ENCODE measurements at places on chromosomes 11 and 22.

- no peak for DNase-seq
These were observed 131.7 kb downstream of the MICAL2 start for GRCh38 chr11:12241971-12242672.

DNA sequence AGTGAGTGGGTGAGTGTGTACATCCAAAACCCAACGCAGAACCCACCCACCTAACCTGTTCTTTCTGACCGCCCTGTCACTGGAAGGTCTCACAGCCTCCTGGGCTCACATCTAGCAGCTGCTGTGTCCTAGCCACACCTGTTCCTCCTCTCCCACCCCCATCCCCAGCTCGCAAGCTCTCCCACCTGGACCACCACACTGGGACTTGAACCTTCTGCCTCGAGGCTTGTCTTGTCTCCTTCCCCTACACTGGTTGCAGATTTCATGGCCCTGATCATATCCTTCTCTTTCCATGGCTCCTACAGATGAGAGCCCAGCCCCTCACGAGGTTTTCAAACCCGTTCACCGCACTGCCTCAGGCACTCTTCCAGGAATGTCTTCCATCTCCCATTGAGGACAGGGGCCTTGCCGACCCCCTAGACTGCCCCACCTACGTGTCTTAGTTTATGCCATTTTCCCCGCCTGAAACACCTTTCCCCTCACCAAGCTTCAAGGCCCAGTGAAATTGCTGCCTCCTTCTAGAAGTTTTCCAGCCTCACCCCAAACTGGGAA is 6.7 kb downstream of the IFITM10 start:
- no peak for DNase-seq

DNA sequence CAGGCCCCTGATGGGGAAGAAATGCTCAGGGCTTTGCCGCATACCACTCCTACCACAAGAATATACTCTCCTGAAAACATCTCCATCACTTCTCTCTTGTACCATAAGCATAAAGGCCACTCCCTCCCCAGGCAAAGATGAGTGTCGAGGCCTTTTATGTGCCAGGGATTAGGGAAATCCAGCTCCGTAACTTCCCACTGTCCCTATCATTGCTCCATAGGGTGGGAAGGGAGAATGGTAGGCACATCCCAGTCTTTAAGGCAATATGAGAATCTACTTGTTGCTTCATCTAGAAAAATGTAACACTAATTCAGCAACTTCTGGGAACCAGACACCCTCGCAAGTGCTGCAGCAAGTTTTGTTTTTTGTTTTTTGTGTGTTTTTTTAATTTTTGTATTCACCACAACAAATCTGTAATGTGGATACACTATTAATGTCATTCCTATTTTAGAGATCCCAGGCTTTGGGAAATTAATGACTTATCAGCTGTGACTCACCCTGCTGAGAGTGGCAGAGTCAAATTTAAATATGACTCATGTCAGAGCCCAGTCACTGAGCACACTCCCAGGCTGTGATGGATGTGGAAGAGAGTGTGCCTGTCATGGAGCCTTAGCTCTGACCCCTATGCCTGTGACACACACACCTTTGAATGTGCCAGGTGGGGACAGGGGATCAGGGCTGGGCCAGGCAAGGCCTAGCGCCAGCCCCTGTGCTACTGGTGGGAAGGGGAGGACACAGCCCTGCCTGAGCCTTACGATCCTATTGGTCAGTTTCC is 23.4 kb downstream of the PANX1 start:
- DNase-seq: no peak

DNA sequence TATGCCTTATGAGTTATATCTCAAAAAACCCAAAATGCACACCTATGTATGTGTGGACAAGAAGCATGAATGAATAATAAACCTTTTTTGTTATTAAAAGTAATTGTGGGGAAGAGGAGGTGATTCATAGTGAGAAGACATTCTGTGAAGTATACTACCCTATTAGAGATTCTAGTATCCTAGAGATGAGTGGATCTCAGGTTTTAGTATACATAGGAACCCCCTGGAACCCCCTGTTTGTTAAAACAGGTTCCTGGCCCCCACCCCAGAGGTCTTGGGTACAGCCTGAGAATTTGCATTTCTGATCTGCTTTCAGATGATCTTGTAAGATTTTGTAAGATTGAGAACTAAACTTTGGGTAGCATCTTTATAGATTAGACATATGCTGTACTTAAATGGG is 17.5 kb downstream of the NUCB2 start:
- no peak for DNase-seq

DNA sequence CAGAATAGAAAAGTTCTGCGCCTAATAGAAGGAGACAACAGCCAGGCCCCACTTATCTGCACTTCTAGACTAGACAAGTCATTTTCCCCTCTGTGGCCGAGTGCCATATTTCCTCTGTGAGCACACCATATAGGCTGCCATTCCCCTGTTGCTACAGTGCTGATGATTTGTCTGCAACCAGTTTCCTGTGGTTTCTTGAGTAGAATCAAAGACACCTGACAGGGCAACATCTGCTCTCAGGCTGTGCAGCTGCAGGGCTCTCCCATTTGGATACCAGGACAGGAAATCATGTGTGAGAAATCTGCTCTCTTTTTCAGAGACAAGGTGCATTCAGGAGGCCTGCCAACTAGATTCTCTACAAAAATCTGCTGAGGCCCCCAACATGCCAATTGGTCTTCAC is 879.3 kb downstream of the DLG2 start:
- DNase-seq: no peak

GRCh38 chr11:10236840-10237239 is 57.2 kb downstream of the SBF2 start:
- DNase-seq: no peak

GRCh38 chr11:94017446-94017845 is 3.7 kb upstream of the HEPHL1 start:
- no peak for DNase-seq

GRCh38 chr11:118216621-118217481 is 8.0 kb downstream of the JAML start:
- DNase-seq: peak; percentile 36

DNA sequence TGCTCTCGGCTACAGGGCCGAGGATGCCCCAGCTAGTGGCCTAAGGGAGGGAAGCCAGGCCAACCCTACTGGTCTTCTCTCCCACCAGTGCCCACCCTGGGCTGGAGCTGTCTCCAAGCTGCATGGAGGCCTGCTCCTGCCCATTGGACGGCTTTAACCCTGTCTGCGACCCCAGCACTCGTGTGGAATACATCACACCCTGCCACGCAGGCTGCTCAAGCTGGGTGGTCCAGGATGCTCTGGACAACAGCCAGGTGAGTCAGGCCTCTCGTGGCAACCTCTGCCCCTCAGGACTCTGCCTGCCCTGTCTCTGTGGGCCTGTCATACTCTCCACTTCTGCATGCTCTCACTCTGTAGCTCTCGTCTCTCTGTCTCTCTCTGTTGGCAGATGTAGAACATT is 44.1 kb upstream of the TPBGL start:
- DNase-seq: no peak

GRCh38 chr22:32735526-32735925 is 66.0 kb upstream of the TIMP3 start:
- DNase-seq: no peak

DNA sequence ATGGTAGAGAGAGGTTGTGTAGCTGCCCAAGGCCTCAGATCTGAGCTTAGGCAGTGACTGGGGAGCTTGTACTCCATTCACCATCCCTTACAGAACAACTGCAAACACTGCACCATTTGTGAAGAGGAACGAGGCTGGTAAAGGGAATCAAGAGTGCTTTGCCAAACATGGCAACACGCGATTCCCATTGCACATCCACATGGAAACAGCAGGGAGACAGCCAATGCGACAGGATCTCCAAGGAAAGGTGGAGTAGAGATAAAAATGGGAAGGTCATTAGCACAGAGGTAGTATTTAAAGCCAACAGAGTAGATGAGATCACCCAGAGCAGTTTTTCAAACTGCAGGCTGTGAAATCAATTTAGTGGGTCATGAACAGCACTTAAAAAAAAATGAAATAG is 42.0 kb downstream of the TCF20 start:
- DNase-seq: no peak

- no peak for DNase-seq
These were observed 59.3 kb upstream of the NECTIN1 start for GRCh38 chr11:119788096-119788883.

- no peak for DNase-seq
These were observed 139.5 kb downstream of the KIF18A start for GRCh38 chr11:27968461-27968860.

DNA sequence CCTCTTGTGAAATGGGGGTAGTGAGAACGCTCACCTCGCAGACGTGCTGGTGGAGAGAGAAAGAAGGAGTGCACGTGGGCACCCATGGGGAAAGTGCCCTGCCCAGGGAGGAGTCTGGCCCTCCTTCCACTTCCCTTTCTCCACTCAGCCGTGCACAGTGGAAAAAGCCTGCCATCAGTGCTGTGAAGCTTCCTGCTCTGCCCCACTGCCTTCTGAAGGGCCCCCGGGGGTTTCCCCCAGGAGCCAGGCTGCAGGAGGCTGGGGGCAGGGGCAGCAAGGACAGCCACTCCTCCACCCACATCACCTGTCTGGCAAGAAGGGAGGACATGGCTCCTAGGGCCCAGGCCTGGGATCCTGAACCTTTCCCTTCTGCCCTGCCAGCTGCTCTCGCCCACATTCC is 7.6 kb downstream of the TP53I11 start:
- DNase-seq: no peak

- DNase-seq: peak; percentile 53
These were observed 43.8 kb upstream of the BARX2 start for GRCh38 chr11:129331871-129332274.

DNA sequence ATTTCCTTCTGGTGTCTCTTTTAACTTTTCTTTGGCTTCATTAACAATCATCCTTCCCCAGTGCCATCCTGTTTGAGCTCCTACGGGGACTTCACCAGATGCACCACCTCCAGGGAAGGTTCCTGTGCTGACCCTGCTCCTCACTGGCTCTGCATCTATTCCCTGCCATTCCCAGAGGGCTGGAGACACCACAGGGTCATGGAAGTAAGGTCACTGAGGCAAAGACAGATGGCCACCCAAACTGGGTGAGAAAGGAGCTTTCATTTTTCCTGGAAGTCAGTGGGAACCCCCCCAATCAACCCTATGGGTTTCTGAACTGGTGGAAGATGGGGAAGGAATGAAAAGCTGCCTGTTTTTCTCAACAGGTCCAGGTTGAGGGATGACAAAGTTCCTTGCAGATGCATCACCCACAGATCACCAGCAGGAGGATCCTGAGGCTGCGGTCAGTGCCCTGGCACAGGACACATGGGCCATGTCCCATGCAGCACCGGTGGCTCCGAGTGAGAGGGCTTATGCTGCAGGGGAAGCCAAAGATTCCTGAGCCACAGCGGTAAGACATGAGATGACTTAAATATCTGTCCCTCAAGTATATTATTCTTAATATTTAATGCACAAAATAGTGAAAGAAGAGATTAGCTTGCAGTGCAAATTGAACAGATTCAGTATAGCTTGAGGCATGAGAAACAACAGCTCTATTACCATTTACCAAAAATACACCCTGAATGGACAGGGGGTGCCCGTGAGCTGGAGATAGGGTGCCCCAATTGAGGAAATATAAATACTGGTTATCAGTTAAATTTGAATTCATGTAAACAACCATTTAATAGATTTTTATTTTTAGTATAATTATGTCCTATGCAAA is 73.0 kb upstream of the VPREB1 start:
- DNase-seq: no peak

GRCh38 chr11:131300439-131300717 is 70.0 kb upstream of the NTM start:
- no peak for DNase-seq

- DNase-seq: no peak
These were observed 42.6 kb downstream of the NEU3 start for GRCh38 chr11:75031224-75031753.

DNA sequence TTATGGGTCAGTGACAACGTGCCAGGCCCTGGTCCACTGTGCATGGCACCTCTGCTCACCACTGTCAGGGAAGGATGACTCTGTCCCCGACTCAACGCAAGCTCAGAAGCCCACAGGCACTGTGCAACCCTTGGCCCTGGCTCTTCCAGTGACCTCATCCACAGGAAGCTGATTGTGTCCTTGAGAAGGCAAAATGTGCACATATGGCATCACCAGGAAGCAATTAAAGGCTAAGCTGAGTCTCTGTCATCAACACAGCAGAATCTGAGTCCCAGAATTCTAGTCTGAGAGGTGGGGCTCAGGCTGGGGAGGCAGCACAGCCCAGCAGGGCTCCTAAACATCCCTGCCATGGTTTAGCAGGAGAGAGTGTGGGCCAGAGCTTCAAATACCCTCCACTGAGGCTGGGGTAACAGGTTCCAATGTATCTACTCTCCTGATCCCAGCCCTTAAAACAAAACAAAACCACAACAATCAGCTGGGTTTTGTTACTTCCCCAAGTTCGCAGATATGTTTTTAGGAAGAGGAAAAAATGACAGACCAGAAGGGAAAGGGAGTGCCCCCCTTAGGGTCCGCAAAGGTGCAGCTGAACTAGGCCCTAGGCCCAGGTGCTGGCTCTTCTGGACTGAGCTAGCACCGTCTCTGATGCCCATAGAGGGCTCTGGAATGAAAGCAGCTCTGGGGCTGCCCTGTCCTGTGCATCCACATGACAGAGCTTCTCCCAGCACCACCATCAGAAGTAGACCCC is 33.5 kb upstream of the GNAZ start:
- DNase-seq: no peak

GRCh38 chr11:75814677-75815344 is at the start of gene UVRAG:
Gene UVRAG (plus strand): TSS chr11:75815210. CDS start chr11:75815408, 198 bp downstream.
- DNase-seq: peak; percentile 99

GRCh38 chr11:96366024-96366423 is 23.0 kb upstream of the MAML2 start:
- DNase-seq: no peak

GRCh38 chr11:6594142-6594768 is 9.2 kb downstream of the RRP8 start:
- DNase-seq: no peak

DNA sequence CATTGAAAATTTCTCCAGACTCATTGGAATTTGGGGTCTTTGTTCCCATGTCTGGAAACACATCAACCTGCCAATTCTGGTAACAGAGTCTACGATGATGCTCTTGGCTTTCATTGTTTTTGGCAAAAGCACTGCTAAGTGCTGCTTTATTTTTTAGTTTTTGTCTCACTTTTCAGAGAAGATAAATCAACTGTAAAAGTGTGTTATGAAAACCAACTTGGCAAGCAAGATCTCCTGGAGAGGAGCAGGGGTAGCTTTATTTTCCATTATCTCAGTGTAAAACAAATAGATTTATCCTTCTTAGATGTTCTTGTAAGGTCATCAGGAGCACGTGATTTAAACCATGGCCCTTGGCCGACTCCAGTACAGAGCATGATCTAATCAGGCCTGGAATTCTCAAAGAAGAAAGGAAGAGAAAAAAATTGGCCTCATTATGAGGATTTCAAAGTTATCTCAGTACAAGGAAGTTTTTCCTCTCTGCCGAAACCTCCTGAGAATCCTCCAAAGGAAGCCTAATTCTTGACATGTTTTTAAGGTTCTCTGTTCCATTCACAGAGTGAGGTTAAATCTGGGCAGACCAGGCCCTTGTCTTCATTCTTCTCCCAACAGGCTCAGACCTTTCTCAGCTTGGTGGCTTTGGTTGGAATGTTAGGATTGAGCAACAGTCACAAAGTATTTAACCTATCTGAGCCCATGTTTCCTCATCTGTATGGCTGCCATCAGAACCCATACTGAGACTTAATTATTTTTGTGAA is 16.4 kb upstream of the PAMR1 start:
- no peak for DNase-seq

Measured in CD4-positive, alpha-beta T cell treated with Interleukin-4 for 1 hour (primary cell).